Progenitor cell of endocrine pancreas (in vitro differentiated cells): ENCODE measurements at places on chromosomes 16 and 17.

- no peak for DNase-seq
These were observed 84.7 kb downstream of the PLCG2 start for GRCh38 chr16:81863630-81864352.

GRCh38 chr17:79939755-79940458 lies 95.8 kb downstream of the TBC1D16 start:
- DNase-seq: no peak

GRCh38 chr16:4115209-4115948 lies 863 bp downstream of the ADCY9 start:
- DNase-seq: peak; percentile 41

DNA sequence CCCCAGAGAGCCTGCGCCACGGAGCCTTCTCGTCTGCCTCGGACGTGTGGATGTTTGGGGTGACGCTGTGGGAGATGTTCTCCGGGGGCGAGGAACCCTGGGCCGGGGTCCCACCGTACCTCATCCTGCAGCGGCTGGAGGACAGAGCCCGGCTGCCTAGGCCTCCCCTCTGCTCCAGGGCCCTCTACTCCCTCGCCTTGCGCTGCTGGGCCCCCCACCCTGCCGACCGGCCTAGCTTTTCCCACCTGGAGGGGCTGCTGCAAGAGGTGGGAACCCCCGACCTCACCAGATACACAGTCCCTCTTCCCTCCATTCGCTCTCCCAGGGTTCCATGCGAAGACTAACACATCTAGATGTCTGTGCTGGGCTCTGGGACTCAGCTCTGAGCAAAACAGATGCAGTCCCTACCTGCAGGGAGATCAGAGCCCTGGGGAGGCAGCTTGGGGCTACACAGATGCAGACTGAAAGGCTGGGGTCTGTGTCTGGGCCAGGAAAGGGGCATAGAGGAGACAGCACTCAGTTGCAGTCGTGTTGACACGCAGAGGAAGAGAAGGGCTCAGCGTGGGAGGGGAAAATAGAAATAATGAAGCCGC lies 3.7 kb downstream of the TNK1 start:
- DNase-seq: no peak

DNA sequence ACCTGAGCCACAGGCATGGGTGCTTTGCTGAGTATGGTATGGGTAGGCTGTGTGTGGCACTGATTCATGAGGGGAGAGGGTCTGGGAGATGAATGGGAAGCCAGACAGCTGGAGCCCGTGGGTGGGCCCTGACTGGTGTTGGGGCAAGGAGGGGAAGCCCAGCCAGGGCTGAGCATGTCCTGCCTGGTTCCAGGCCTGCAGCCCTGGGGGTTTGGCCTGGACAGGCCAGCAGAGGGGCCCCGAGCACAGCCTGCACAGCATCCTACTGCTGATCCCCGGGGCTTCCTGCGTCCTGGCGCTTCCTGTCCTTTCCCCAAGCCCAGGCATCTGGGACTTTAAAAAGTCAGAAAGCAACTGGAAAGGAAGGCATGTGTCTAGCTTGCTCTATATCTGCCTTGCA lies 4.6 kb upstream of the MVD start:
- DNase-seq: no peak

- DNase-seq: no peak
These were observed 414.7 kb downstream of the HS3ST3B1 start for GRCh38 chr17:14715561-14715960.
